Prostate gland (tissue), 2 donors: ENCODE measurements at places on chromosomes 12 and 14. TPM values are rescaled to one million over a fixed set of nuclear protein-coding genes. Genes with fewer than 3 reads are reported as not detected.

TAS2R30 gene
- 3.7 TPM for total RNA-seq

DPY19L2 gene
- total RNA-seq, result 12.2 TPM

TGFB3 gene
- 136 TPM for total RNA-seq

TOGARAM1 gene
- 26.8 TPM for total RNA-seq

TBX3 gene
- total RNA-seq, result 259 TPM

TMCC3 gene
- total RNA-seq, result 15.4 TPM

RPGRIP1 gene
- total RNA-seq, result 0.09 TPM

ANHX gene
- total RNA-seq, result 6.1 TPM

CIT gene
- 2.6 TPM for total RNA-seq

WIF1 gene
- 6.8 TPM for total RNA-seq

SCN8A gene
- 7.6 TPM for total RNA-seq

PELI2 gene
- total RNA-seq, result 25.7 TPM
